SJSA1 (cell line): ENCODE measurements at places on chromosomes 1 and 21. TPM values are rescaled to one million over a fixed set of nuclear protein-coding genes. Genes with fewer than 3 reads are reported as not detected.
A peak's percentile ranks its signal among the peaks of the same experiment; 100 is the strongest.

DNA sequence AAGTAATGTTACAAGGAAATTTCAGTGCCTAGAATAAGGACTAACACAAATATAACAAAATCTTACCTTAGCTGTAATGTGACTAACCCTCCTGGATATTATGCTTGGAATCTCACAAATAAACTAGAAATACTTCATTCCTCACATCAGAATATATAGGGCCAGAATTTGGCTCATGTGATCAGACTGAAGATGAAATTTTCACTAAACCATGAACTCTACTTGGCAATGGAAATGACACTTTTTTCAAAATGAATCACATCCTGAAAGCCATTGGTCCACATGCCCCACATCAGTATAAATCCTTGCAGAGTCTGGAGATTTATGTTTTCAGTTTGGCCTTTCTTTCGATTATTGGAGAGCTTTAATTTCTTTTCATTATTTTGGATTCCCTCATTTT lies 227.8 kb downstream of the NRIP1 start:
- no peak for DNase-seq
- no peak overlapping the region for H3K27ac ChIP-seq
- H3K4me3 ChIP-seq, result no peak overlapping the region

DNA sequence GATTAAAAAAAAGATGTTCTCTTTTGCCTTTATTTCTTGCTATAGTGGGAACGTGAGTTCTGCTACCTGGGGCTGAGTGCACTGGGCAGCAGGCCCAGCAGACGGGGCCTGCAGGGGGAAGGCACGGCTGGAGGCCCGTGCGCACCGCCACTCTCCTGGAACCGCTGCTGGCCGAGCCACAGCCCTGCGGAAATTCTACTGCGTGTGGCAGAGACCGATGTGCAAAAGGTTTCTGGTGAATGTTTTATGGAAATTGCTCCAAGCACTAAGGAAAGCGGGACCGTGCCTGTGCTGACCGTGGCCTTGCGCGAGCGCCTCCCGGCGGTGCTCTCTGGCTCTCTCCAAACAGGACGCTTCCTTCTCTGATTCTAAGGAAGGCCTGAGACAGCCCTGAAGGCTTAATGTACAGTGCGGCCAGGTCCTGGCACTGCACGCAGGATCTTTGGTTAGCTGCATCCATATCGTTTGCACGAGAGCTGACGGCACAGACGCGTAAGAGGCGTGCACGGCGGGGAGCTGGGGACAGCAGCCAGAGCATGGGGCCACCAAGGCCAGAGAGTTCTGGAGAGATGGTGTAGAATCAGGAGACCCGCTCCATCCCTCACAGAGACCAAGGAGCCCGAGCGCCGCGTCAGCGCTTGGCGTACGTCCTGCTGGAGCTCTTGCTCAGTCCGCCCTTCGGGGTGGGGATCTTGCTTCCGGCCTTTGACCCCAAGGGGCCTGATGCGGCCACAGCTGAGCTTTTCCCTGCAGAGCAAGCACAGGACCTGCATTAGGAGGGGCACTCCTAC lies 18.7 kb upstream of the LRRC47 start:
- H3K4me3 ChIP-seq, result no peak overlapping the region
- H3K27ac ChIP-seq, result no peak overlapping the region
- no peaks in the 10 kb centered on the region for H3K4me1 ChIP-seq
- H3K36me3 ChIP-seq, result no peaks in the 10 kb centered on the region
- H3K27me3 ChIP-seq, result no peaks in the 10 kb centered on the region

DNA sequence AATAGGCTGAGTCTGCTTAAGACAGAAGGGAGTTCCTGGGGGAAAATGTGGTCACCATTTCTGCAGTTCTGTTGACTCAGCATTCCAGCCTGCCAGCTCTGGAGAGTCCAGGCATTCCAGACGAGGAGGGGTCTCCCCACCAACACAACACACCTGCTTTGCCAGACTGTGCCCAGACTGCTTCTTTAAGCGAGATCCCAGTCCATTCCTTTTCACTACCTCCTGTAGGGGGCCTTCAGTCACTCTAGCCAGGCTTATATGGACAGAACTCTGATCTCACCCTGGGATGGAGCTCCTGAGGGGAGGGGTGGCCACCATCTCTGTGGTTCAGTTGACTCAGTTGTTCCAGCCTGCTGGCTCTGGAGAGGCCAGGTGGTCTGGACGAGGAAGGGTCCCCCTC lies 48.5 kb downstream of the UBE2U start:
- DNase-seq, result no peak
- peaks cover 3% of the 10 kb centered on the region for H3K27me3 ChIP-seq
- no peak overlapping the region for H3K27ac ChIP-seq
- no peak overlapping the region for H3K4me3 ChIP-seq
- no peaks in the 10 kb centered on the region for H3K36me3 ChIP-seq

- H3K27ac ChIP-seq, result no peak overlapping the region
- DNase-seq, result no peak
- peaks cover 27% of the 10 kb centered on the region for H3K36me3 ChIP-seq
- H3K27me3 ChIP-seq, result no peaks in the 10 kb centered on the region
- H3K4me3 ChIP-seq, result no peak overlapping the region
- H3K4me1 ChIP-seq, result peaks cover 19% of the 10 kb centered on the region
Observed at GRCh38 chr1:53942127-53942957, 3.2 kb downstream of the IFT25 start.

GRCh38 chr1:171140401-171140800 lies 44.7 kb upstream of the FMO2 start:
- peaks cover 31% of the 10 kb centered on the region for H3K4me1 ChIP-seq
- H3K4me3 ChIP-seq, result no peak overlapping the region
- DNase-seq, result no peak

GRCh38 chr1:246317332-246318035 lies 189.6 kb downstream of the SMYD3 start:
- no peaks in the 10 kb centered on the region for H3K36me3 ChIP-seq
- H3K4me3 ChIP-seq, result no peak overlapping the region
- H3K27ac ChIP-seq, result peak overlapping the region; percentile 55; the same call in 1 of the 2 replicates
- H3K4me1 ChIP-seq, result peaks cover 32% of the 10 kb centered on the region

GRCh38 chr1:16257968-16258367 lies 21.0 kb upstream of the CPLANE2 start:
- H3K4me3 ChIP-seq, result no peak overlapping the region
- no peak for DNase-seq
- H3K27me3 ChIP-seq, result no peaks in the 10 kb centered on the region
- H3K4me1 ChIP-seq, result peaks cover 37% of the 10 kb centered on the region
- no peak overlapping the region for H3K27ac ChIP-seq
- H3K36me3 ChIP-seq, result peaks cover 22% of the 10 kb centered on the region

- H3K27me3 ChIP-seq, result no peaks in the 10 kb centered on the region
- H3K4me3 ChIP-seq, result no peak overlapping the region
- peaks cover 16% of the 10 kb centered on the region for H3K4me1 ChIP-seq
- no peaks in the 10 kb centered on the region for H3K36me3 ChIP-seq
Observed at GRCh38 chr1:6118415-6118814, 61.7 kb downstream of the CHD5 start.

DNA sequence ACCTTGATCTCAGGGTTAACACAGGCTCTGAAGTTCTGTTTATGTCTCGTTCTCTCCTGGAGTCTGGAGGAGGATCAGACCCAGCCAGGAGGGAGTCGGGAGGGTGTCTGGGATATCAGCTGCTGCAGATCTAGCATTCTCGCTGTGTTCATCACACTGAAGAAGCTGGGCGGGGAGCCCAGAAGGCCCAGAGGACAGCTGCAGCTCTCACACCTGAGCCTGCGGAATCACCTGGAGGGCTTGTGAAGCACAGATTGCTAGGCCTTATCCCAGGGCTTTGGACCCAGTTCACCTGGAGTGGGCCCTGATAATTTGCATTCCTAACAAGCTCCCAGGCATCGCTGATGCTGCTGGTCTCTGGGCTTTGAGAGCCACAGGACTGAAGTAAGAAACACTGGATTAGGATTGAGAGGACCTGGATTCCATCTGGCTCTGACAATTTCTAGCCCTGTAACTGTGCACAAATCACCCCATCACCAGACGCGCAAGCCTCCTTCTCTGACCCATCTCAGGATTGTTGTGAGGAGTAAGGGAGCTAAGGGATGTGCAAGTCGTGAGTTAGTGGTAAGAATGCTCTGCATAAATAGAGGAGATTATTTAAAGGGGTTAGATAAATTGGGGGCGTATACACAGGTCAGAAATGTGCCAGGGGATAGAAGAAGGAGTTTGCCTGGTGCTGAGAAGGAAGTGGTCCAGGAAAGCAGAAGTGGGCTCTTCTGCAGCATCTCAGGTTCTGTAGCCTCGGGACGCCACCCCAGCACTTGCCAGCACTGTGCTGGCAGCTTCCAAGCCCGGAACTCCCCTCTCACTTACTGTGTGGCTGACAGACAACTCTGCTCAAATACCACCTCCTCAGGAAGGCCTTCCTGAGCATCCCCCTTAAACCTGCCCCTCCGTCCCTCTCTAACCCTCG lies 19.1 kb downstream of the ABCA4 start:
- H3K4me3 ChIP-seq, result no peak overlapping the region
- H3K27ac ChIP-seq, result no peak overlapping the region
- DNase-seq, result no peak

DNA sequence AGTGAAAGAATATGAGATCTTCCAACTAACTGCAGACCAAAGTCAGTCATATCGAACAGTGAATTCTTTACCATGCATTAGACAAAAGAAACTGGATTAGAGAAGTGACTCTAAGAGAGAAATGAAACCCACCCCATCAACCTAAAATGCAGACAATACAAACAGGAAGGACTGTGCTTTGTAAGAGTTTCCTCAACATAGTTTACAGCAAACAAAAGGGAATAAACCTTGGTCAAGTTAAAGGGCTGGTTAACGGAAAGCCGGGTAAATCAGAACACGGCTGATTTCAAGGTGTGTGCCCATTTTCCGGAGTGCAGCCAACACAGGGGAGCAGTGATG lies 39.2 kb downstream of the SIPA1L2 start:
- no peak overlapping the region for H3K4me3 ChIP-seq
- DNase-seq, result no peak
- H3K27ac ChIP-seq, result no peak overlapping the region
- H3K36me3 ChIP-seq, result no peaks in the 10 kb centered on the region
- H3K4me1 ChIP-seq, result no peaks in the 10 kb centered on the region; the same call in 1 of the 2 replicates

- H3K4me1 ChIP-seq, result no peaks in the 10 kb centered on the region
- H3K4me3 ChIP-seq, result no peak overlapping the region
- no peaks in the 10 kb centered on the region for H3K36me3 ChIP-seq
- no peak for DNase-seq
Observed at GRCh38 chr1:67294836-67295617, 12.6 kb upstream of the IL12RB2 start.

- 0 out of 2 replicates have a peak, but pooled peaks cover 4% of the 10 kb centered on the region for H3K27me3 ChIP-seq
- no peak for DNase-seq
- no peaks in the 10 kb centered on the region for H3K4me1 ChIP-seq
- H3K27ac ChIP-seq, result no peak overlapping the region
- no peaks in the 10 kb centered on the region for H3K36me3 ChIP-seq
- H3K4me3 ChIP-seq, result no peak overlapping the region
Observed at GRCh38 chr1:184399192-184399847, 12.5 kb downstream of the C1orf21 start.

DNA sequence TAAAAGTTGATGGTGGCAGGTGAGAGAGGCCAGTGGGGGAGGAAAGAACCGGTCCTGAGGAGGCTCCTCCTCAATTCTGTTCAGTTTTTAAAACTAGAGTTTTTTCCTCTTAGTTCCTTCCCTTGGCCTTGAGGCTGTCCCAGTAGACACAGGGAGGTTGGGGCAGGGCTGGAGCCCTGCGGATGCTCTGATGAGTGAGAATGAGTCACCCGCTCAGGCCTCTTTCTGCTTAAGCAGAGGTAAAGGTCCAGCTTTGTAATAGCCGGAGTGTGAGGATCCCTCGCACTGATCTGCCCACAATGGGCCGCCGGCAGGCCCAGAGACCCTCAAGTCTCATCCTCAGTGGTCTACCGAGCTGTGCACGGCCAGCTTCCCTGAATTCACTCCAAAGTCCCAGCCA lies 49.6 kb upstream of the IRF2BP2 start:
- peak overlapping the region; percentile 93 for H3K27ac ChIP-seq
- H3K4me3 ChIP-seq, result no peak overlapping the region
- peaks cover 74% of the 10 kb centered on the region for H3K4me1 ChIP-seq
- no peaks in the 10 kb centered on the region for H3K27me3 ChIP-seq
- no peaks in the 10 kb centered on the region for H3K36me3 ChIP-seq

DNA sequence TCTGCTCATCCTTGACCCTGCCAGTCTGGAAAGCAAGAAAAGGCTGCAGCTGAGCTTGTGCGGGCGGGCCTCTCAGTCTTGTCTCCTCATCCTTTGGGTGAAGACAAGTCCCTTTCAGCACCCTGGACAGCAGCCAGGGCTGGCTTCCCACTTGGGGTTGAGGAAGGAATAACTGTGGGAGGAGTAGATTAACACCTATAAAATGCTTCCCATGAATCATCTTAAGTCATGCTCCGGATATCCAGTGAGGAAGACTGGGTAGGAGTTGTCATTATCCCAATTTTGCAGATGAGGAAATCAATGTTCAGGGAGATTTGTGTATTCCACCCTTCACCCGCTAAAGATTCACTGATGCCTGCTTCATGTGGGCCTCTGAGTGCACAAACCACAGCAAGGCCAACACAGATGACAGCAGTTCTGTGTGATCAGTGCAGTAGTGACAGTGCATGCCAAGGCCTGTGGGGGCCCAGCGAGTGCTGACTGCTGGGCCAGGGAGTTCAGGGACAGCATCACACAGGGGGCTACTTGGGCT lies 20.1 kb upstream of the COL16A1 start:
- peaks cover 12% of the 10 kb centered on the region; the same call in 1 of the 2 replicates for H3K36me3 ChIP-seq
- no peaks in the 10 kb centered on the region for H3K4me1 ChIP-seq
- no peaks in the 10 kb centered on the region for H3K27me3 ChIP-seq
- no peak overlapping the region for H3K27ac ChIP-seq
- DNase-seq, result peak; percentile 59

The SERPINC1 gene
- total RNA-seq, result 0.34 TPM in 1 of 2 replicates, not detected in the other

The AP4B1 gene
- 17.3 and 23.4 TPM in 2 replicates for total RNA-seq

The LEMD1 gene
- total RNA-seq, result not detected in 2 replicates

The TTC39A gene
- total RNA-seq, result 3.2 TPM in 1 of 2 replicates, not detected in the other

The SAMSN1 gene
- not detected in 2 replicates for total RNA-seq

The BMP8B gene
- 0.08 TPM in 1 of 2 replicates, not detected in the other for total RNA-seq

The ERICH3 gene
- not detected in 2 replicates for total RNA-seq

The NPHS2 gene
- not detected in 2 replicates for total RNA-seq

The OPTC gene
- not detected in 2 replicates for total RNA-seq

The LRRC53 gene
- total RNA-seq, result not detected in 2 replicates
